Activated CD4-positive, CD25-positive, alpha-beta regulatory T cell treated with anti-CD3 and anti-CD28 coated beads, Interleukin-2, amount 50 U/mL, for 72 hours (primary cell): ENCODE measurements at places on chromosomes 4 and X.

DNA sequence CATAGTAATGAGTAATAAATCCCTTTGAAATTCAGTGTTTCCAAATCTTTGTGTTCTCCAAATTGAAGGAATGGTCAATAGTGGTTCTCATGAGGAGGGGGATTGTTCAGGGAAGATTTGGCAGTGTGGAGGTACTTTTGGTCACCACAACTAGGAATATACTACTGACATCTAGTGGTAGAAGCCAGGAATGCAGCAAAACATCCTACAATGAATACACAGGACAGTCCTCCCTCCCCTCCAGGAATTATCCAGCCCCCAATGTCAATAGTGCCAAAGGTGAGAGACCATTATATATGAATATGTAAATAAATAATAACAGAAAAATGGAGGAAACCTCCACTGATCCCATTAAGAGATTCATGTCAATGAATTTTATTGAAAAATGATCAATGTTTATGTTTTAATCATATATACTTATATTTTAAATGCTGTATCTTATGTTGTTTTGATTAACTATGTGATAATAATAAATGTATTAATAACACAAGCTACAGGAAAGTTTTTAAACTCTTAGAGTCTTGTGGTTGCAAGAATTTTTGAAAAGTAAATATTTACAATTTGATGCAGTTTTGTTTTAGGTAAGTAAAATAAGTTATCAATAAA is 14.4 kb upstream of the FAM9A start:
- DNase-seq: no peak

DNA sequence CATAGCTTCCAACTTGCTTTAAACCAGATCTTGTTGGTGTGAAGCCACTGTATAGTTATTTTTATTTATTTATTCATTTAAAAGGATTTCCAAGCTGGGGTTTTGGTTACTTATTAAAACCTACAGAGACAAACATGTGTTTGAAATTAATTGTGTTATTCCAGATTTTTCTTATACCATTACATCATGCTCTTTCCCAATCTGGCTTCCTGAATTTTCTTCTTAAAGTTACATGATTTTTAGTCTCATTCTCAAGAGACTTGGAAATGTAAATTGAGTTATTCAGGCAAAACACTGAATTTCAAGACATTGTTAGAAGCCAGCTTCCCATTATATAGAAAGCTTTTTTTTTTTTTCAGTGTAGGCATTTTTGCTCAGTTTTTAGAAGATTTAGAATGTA is 381.9 kb downstream of the IL1RAPL1 start:
- DNase-seq: no peak

DNA sequence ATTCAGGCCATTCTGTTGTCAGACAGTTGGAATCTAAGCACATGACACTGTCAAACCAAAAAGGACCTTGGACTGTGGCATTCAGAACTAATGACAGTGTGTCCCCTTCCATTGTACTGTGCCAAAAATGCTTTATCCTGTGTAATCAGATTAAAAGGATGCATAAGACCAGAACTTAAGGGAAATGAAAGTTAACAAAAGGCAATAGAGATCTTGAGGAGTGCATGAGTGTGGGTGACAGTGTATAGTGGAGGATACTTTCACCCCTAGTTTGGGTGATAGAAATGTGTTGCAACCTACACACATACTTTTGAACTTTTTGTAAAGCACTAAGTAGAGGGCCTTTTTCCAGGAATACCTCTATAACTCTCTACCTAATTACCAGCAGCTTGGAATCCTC is 4.5 kb downstream of the CYSLTR1 start:
- DNase-seq: no peak

DNA sequence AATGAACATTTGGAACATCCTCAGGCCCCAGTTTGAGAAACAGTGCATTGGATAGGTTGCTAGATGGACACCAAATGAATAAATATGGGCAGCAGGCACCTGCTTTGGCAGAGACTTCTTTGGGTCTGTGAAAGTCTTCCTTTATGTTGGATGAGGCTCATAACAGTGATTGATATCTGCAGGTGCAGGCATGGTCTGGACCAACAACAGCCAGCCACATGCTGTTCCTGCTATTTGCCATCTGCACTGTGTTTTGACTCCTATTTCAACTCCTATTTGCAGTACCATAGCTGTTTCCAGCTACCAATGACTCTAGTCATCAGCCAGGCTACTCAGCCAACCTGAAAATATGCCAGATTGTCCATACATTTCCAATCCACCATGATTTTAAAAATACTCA is 60.9 kb downstream of the ANAPC4 start:
- no peak for DNase-seq

- no peak for DNase-seq
Observed at GRCh38 chrX:2242980-2243379, 257.8 kb downstream of the DHRSX start.

DNA sequence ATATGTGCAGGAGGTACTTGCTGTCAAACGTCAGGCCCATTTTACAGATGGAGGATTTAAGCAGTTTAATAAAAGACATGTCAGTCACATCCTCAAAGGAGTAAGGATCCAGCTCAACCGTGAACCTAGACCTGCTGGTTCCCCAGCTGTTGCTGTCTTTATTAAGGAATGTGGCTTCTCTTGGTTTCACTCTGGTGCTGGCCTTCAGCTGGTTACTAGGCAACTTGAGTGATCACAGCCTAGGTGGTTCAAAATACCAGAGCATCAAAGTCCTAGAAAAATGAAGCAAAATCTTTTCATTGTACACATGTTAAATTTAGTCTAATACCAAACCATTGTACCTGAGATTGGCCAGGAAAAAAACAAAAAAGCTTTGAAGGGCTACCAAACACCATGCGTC is 32.7 kb upstream of the GLRA2 start:
- no peak for DNase-seq

DNA sequence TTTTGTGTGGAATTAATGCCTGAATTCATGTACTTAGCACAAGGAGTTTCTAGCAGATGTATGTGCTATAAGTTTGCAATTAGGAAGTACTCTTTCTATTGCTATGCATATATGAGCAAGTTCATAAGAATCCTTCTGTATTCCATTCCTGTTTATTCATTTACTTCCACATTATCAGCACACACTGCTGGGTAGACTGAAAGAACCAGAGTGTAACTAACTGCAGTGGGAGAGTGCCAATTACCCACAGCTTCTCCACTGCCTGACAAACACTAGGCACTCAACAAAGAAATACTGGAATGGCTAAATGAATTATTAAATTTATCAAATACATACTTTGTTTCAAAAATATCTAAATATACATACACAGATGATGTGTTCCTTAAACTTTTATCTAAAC is 219.6 kb downstream of the CAMK2D start:
- no peak for DNase-seq

DNA sequence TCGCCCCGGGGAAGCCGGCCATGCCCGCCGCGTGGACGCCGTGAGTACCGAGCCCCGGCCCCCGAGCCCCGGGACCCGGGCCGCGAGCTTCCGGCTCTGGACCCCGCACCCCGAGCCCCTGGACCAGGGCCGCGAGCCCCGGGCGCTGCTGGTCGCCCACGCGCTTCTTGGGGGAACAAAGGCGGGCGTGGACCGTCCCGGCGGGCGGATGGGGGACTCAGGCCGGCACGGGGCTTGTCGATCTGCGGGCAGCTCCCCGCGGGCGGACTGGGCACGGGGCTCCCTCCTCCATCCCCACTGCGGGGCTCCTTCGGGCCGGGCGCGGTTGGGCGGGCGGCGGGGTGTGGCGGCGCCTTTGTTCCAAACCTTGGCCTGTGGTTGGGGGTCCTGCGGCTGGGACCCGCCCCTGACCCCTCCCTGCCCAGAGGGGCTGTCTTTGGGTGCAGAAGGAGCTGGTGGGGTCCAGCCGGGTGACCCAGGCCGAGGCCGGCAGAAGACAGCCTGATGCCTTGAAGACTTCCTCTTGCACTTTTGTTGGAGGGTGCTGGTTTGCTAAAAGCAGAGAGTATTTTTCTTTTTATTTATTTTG is 25.2 kb upstream of the ADD1 start:
- DNase-seq: no peak

DNA sequence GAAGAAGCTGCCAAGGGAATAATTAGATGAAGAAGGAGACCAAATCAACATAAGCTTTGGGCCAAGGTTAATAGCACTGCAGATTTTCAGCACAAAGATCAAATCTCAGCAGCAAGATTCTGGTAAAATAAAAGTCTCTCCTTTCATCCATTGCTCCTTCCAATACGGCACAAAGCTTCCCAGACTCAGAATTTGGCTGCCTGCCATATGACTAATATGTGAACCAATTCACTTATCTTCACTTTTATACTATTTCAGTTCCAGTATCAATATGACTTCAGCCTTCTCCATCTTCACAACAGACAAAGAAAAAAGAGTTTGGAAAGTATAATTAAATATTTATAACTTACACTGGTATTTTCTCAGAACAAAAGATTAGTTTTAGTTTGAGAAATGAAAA is 978.3 kb upstream of the GRID2 start:
- DNase-seq: no peak

DNA sequence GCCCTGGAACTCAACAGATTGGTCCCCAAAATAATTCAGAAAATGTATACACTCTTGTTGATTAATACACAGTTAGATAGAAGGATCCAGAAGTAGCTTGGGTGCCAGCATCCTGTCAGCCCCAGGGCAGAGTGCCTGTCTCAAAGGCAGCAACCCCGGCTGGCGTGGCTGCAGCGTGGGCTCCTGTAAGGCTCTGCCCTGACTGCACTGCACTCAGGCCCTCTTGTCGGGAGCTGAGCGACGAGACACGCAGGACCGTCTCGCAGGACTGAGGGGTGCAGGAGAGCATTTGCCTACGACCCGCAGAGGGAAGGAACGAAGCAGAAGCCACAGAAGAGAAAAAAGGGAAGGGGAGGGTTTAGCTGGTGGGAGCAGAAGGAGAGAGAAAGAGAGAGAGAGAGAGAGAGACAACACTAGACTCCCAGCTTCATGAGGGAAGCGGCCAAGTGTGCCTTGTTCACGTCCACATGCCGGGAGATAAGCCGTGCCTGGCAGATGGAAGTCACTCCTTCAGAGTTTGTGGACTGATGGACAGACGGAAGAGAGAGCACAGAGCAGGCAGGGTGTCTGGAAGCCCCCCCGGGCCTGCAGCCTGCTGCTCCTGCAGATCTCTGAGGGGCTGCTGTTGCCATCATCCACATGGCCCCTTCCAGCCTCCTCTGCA is 38.7 kb upstream of the HELT start:
- DNase-seq: no peak

DNA sequence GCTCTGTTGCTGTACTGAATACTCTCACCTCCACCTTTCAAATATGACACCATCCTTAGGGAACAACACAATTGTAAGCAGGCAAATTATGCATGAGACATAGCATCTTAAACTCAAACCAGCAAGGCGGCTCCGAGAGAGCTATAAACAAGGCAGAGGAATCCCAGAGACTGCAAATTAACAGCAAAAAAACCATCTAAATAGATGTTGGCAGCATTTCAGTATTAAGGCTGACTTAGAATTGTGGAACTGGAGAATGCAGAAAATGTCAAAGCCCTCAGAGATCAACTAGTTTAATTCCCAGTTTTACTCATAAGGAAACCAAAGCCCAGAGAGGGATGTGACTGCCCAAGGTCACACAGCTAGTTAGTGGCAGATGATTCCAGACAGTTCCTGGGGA is 37.2 kb upstream of the SPANXC start:
- no peak for DNase-seq

DNA sequence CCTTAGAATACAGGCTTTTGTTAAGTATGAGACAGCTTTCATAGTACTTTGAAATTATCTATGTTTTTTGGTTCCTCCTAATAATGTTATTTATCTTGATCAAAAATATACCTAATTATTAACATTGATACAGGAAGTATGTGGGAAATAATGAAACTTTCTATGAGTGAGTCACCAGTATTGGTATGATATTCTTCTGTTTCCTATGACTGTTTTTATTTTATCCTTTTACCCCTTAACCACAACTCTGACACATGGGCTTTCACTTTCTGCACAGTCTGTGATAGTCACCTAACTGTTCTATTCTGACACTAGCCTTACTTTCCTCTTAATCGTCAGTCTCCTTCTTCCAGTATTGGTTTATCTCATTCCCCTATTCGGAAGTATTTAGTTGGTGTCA is 4.7 kb downstream of the THAP9 start:
- DNase-seq: no peak

DNA sequence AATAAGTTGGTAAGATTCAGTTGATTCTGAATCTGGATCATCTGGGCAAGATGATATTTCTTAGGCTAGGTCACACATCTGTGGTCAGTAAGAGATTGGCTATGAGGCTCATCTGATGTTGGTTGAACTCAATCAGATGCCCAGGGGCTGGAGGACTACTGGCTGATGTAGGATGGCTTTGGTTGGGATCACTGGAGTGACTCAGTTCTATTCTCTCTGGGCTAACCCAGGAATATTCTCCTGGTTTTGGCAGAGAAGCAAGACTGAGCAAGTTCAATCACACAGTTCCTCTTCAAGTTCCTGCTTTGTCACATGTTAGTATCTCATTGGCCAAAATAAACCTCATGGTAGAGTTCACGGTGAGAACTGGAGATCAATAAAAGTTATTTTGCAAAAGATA is 902.3 kb upstream of the SLIT2 start:
- no peak for DNase-seq

DNA sequence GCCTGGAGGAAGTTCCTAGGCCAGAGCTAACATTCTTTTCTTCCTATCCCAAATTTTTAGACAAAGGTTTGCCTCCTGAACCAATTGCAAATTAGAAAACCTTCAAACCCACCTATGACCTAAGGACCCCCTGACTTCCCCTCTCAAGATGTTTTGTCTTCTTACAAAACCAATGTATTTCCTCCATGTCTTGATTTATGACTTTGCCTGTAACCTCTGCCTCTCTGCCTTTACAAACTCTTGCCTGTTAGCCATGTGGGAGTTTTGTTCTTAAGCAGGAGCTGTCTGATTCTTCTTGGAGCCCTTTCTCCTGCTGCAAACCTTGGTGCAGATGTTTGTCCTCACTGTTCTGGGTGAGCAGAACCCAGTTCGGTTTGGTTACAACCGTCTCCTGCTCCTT is 222.3 kb upstream of the BOD1L1 start:
- DNase-seq: no peak

DNA sequence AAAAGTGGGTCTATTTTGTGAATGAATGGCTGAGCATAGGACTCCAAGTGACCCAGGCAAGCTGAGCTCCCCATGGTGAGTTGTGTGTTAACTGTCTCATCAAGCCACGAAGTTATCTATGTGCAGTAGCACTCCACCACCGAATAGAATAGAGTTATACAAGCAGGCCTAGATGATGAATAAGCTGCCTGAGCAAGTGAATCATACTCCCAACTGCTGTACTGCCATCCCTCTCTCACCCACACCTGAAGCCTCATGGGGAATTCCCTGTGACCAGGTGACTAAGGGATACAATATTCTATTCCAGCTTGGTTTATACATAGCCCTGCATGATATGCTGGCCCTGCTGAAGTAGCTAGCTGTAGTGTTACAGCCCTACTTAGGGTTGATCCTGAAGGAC is 38.7 kb downstream of the KDM5C start:
- no peak for DNase-seq

- DNase-seq: no peak
Observed at GRCh38 chrX:22124098-22124497, 92.0 kb downstream of the PHEX start.
